ENCODE measurements at places on chromosomes 2 and 18.

- DNase-seq: no peak
These were observed 1.2 kb downstream of the MXD1 start for GRCh38 chr2:69916106-69916505.

- DNase-seq: peak; percentile 79
These were observed 3.0 kb downstream of the DAPL1 start for GRCh38 chr2:158797963-158798700.

GRCh38 chr18:48609820-48610815 lies 71.3 kb downstream of the CTIF start:
- no peak for DNase-seq

- no peak for DNase-seq
These were observed 39.6 kb downstream of the DOCK10 start for GRCh38 chr2:225002656-225003045.

GRCh38 chr2:54471221-54471711 lies 15.1 kb downstream of the SPTBN1 start:
- DNase-seq: peak; percentile 78

DNA sequence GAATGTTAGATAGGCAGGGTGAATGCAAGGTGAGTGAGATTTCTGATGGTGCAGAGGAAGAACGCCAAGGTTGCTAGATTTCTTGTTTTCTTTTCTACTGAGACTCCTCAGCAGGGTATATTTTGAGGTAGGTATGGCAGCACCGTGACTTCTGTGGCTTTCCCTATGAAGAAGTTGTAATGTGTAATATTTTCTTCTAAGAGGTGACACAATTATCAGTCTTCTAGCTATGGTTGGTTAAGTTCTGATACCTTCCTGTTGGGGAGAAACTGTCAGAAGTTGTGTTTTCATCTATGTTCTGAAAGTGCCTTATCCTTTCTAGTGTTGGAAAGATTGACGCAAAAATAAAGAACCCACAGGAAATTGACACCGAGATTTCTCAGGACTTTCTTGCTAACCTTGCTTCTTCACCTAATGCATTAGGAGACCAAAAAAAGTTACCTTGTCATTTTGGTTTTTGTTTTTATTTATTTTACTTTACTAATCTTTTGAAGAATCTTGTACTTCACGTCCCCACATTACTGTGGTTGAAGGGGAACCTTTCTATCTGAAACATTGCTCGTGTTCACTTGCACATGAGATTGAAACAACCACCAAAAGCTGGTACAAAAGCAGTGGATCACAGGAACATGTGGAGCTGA lies 11.9 kb downstream of the IL18R1 start:
- no peak for DNase-seq

DNA sequence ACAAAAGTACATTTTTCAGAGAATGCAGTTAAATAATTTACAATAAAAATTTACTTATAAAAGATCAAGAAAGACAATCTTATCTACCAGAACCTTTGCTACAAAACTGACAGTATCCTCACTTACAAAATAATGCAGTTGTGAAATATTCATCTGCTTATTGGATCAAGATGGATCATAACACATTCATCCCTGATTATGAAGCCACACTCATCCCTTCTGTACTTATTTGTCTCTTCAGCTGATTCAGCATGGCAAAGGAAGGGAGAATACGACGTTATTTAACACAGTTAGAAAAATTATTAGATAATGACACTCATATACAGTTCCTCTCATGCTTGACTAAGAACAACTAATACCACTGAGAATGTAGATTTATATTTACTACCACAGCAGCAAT lies 46.4 kb downstream of the TCF4 start:
- no peak for DNase-seq

- no peak for DNase-seq
These were observed 327.3 kb downstream of the XIRP2 start for GRCh38 chr2:167215595-167215994.

- no peak for DNase-seq
These were observed 19.8 kb downstream of the NEMP2 start for GRCh38 chr2:190514676-190515075.

DNA sequence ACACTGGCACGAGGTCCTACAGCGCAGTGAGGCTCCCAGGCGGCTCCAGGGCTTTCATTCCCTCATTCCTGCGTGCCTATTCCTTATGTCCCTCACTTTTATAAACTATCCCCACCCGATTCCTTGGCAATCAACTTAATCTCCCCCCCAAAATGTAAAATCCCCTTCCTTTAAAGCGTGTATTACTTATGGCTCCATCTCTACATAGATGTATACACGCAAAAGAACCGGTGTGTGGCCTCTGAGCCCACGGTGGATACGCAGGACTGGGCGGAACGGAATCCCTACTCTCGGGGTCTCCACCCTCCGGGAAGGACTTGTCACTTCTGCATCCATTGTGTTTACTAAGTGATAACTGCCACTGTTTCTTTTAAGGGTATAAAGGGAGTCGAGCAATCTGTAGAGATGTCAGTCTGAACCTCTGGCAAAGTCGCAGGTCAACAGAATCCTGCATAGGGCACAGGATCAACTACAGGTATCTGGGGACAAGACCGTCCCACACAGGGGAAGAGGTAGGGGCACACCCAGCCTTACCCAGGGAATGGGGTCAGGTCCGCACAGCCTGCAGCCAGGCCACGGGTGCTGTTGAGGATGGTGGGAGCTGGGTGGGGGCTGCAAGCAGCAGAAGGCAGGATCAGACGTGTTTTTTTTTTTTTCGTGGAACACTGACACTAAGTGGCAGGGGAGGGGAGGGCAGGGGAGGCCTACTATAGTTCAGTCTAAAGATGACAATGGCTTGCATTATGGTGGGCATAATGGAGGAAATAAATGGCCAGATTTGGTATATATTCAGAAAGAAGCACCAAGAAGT lies 42.1 kb downstream of the HDLBP start:
- no peak for DNase-seq

DNA sequence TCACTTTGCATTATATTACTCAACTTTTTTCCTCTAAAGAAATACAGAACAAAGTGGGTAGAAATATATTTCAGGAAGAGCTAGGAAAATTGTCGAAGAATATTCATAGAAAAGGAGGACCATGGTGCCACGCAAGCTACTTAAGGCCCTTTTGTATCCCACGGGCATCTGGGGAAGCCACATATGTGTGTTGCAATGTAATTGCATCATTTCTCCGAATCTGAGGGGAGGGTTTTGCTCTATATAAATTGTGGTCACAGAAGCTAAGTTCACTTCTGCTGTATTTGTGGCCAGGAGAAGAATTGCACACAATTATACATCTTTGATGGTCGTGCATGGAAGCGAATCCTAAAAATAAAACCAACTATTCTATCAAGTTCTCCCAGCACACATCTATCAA lies 360.3 kb downstream of the IRS1 start:
- DNase-seq: no peak

- peak; percentile 30 for DNase-seq
These were observed 78.5 kb downstream of the SPRED2 start for GRCh38 chr2:65353927-65354326.

All from eye (tissue), 1 donor.